ENCODE measurements at places on chromosomes 7 and 10.

DNA sequence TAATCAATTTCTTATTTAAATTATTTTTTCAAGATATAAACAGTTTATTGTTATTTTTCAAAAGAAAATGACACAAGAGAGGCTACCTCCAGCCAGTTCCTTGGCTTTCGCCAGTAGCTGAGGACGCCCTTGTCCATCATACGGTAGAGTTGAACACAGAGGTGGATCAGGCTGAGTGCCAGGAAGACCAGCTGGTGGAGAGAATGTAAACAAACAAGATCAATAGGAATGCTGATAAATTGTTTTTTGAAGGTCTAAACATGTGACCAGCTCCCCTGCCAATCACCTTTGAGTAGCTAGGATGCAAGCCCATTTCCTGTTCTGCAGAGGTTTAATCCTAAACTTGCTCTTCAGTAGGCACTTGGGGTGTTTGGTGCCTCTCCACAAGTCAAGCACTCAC, 138.9 kb downstream of the PKD1L1 start:
- no peak for DNase-seq

DNA sequence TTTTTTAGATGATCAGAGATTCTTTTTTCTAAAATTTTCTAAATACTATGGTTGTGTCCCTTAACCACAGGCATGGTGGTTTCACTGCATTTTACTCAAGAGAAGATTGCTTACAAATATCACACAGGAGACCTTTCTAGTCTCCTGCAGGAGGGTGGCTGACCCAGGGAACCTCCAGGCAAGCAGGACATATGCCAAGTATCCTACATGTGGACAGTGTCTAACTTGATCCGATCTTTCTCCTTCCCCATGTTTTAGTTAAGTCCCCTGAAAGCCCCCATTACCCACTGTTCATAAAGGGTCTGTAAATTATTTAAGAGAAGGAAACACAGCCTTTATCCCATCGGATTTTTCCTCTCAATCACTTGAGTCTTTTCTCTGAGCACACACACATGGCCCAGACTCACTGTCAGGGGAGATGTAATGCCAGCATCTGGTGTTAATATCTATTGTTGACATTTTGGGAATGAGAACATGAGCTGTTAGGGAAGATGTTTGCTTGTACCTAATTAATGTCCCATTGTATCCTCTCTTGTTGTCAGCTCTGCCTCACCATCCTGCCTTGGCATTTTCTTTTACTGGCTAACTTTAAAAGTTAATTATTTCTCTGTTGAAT, 755.2 kb downstream of the AUTS2 start:
- no peak for DNase-seq

DNA sequence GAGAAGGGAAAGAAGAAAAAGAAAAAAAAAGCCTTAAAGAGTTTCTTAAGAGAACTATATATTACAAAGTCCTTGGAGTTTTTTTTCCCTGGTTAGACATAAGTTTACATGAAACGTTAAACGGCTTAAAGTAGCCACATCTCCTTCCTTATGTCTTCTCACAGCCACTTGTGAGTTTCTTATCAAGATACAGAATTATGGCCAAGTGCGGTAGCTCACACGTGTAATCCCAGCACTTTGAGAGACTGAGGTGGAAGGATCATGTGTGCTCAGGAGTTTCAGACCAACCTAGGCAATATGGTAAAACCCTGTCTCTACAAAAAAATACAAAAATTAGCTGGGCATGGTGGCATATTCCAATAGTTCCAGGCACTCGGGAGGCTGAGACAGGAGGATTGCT, 54.3 kb downstream of the IKZF1 start:
- DNase-seq, result no peak

DNA sequence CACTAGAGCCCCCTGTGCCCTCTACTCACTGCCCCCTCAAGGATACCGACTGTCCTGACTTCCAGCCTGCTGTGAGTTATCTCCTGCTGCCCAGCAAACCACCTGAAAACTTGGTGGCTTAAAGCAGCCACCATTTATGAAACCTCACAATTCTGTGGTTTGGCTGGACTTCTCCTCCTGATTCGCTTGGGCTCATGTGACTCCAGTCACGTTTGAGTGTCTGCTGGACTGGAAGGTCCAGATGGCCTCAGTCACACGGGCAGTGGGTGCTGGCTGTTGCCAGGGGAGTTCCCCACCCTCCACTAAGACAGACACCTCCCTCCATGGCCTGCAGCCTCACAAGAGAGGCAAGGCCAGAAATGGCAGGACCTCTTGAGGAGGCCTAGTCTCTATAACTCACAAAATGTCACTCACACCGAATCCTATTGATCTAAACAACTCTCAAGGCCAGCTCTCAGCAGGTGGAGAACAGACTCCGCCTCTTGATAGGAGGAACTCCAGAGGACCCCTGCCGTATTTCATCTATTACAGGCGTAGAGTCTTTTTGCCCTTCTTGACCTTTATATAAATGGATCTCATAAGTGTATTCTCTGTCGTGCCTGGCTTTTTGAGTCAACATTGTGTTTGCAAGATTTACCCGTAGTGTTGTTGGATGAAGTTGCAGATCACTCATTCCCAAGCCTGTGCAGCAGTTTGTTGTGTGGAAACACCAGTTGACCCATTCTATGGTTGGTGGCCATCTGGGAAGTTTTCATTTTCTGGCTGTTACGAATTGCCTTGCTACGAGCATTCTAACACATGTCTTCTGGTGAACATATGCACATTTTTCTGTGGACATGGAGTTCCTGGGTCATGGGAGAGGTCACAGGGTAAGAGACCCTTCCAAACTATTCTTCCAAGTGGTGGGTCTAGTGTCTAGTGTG, 48.3 kb downstream of the ZMIZ1 start:
- DNase-seq, result no peak

DNA sequence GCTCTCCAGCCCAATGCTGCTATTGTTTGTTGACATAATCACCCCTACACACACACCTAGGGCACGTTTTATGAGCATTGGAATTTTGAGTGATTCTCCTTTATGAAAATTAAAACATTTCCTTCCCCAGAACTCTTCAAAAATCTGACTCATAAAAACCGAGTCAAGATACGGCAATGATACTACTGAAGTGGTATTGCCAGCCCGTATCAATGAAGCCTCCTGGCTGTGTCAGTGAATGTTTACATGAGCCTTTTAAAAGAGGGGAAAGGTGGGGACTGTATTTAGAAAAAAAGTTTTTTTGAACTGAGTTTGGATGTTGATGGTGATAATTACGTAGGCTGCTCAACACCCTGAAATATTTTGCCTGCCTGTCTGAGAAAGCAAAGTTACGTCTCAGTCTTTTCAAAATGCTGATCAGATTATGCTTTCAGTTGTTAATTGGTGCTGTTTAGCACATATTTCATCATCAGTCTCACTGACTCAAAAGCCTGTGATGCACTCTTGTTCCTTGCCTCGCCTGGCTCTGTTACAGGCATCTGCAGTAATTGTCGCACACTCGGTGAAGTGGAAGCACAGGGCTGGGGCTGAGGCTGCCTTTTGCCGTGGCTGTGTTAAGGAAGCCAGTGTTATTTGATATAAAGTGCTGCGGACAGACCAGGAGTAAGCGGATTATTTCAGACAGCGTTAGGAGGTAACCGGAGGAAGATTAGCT, 157.4 kb upstream of the TCF7L2 start:
- peak; percentile 45 for DNase-seq

GRCh38 chr7:99099499-99100077, 44.3 kb downstream of the SMURF1 start:
- peak; percentile 90 for DNase-seq

- DNase-seq, result peak; percentile 63
Observed at GRCh38 chr7:93817526-93817925, 73.0 kb downstream of the TFPI2 start.

GRCh38 chr10:32318476-32318896, 28.5 kb downstream of the EPC1 start:
- no peak for DNase-seq

DNA sequence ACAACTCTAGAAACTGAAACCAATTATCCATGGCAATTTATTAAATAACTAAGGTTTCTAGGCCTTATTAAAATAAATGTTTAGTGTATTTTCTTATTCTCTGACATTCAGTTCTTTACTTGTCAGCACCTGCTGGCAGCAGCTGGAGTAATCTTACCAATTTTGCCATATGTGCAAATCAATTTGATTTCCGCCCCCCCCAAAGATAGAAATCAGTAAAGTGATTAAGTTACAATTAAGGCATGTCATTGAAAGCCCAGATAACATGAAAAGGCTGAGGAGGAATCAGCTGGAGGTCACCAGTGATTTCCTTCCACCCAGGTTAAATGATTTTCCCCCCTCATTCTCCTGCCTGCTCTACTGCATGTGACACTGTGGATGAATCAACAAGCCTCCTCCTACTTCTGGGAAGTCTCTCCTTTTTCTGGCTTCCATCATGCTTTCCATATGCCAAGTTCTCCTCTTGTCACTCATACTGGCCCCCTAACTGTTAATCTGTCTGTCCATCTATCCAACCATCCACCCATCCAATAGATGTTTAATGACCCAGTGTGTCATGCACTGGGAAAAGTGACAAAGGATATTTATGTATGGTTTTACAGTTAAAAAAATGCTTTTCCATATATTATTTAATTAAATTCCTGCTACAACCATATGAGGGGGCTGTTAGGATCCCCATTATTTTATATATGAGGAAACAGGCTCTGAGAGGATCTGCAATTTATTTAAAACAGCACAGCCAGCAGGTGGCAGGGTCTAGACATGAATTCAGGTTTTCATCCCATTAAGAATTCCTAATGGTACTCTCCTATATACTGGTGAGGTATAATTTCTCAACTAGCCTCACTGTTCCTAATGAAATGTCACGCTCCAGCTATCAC, 116.5 kb downstream of the ATXN7L1 start:
- DNase-seq, result peak; percentile 53

GRCh38 chr7:37191797-37192196, 256.9 kb downstream of the ELMO1 start:
- DNase-seq, result no peak

GRCh38 chr7:44466300-44467216, 23.9 kb downstream of the NUDCD3 start:
- DNase-seq, result peak; percentile 74

GRCh38 chr7:107830420-107830819, 27.4 kb upstream of the SLC26A3 start:
- no peak for DNase-seq

DNA sequence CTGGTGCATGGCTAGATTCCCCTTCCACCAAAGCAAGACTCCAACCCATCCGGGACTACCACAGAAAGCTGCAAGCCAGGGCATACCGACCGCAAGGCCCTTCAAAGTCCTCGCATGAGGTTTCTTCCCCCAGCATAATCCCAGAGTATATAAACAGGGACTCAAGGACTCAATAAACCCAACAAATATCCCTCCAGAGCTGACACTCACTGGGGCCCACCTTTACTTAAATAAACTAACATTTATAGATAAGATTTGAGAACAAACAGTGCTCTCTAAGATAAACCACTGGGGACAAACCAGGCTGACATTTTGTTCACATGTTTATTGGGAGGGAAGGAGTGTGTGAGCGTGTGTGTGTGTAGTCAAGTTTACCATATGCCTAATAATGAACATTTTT, 138.2 kb downstream of the ADAM12 start:
- DNase-seq, result no peak

DNA sequence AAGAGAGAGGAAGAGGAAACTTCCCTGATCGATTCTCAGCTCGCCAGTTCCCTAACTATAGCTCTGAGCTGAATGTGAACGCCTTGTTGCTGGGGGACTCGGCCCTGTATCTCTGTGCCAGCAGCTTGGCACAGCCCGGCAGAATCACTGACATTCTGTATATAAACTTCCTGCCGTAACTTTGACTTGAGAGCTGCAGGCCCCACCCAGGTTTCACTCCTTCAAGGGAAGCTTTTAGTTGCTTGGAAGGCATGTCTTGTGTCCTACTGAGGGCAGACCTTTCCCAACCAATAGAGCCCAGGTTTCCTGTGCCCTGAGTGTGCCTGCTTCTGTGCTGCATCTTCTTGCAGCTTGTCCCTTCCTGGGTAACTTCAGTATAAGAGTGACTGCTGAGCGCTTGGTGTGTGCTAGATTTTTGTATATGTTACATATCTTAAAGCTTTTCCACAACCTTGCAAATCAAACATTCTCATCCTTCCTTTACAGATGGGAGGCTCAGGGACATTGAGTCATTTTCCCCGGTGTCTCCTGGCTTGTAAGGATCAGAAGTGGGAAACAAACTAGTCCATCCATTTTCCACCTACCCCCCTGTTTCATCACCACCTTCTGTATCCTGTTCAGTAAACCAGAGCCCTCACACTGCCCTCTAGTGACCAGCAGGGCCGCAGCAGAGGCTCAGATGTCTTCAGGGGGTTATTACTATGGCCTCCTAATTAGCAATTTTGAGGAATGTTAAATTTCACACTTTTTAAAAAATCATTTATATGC, 225.2 kb upstream of the PRSS58 start:
- peak; percentile 64 for DNase-seq

GRCh38 chr10:30995081-30995770, 36.4 kb downstream of the ZNF438 start:
- no peak for DNase-seq

GRCh38 chr7:24899905-24900304, 80.1 kb downstream of the OSBPL3 start:
- no peak for DNase-seq

GRCh38 chr10:44906486-44906885, 4.7 kb upstream of the TMEM72 start:
- no peak for DNase-seq

GRCh38 chr7:92850516-92850915, 14.1 kb upstream of the CDK6 start:
- DNase-seq, result no peak

GRCh38 chr10:63155388-63156020, 22.4 kb downstream of the NRBF2 start:
- DNase-seq, result no peak

GRCh38 chr10:34781711-34782110, 33.4 kb downstream of the PARD3 start:
- no peak for DNase-seq

DNA sequence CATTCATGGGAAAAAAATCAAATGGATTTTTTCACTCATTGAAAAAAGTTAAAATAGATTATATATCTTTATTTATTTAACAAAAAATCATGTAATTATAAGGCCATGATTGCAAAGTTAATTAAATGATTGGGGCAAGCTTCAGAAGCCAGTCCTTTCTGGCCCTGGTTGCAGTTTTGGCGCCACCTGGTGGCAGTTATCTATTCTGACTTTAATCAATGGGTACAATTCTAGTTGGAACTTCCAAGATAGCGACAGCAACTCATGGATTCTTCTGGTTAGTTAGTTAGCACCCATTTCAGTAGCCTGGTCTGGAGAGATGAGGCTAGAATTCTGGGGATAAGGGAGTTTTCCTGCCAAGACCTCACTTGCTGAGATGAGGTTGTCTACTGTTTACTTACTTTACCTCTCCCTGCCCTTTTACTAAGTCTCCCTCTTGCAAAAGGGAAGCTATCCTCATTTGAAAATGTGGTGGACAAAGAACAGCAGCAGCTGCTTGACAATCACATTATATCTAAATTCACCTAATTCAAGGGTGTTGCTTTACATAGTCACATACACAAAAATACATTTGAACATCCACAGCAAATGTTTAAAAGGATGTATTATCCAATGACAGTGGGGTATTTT, 42.3 kb downstream of the NOC3L start:
- DNase-seq, result peak; percentile 56

All from fibroblast of skin of back (primary cell).